ENCODE measurements at places on chromosomes 7 and 10. TPM values are rescaled to one million over a fixed set of nuclear protein-coding genes. Genes with fewer than 3 reads are reported as not detected.

The VWC2 gene
- total RNA-seq: not detected

DNA sequence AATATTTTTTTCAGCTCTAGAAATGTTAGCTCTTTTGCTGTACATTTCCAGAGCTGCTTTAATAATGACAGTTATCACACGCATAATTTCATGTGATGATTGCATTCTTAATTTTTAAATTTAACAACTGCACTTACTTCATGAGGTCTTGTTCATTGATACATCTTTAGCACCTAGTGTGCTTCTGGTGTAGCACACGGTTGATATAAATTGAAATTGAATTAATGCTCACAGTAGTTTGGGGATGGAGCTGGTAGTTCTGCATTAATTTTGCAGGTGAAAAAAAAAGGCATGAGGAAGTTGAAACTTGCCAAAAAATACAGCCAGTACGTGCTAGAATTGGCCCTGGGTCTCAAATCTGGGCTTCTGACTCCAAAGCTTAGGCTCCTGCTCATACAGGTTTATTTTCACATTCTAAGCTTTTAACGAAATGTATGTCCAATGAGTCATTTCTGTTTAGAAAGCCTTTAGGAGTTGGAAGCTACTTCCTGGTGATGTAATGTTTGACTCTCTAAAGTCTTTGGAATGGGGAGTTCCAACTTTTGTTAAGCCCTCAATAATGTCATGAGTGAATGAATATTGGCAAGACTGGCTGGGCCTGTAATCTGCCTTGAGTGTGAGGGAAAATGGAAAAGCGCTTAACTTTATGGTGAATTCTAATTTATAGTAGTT, 62.5 kb downstream of the DAGLB start:
- H3K4me3 ChIP-seq: no peak overlapping the region
- no peak for DNase-seq
- no peaks in the 10 kb centered on the region for H3K27me3 ChIP-seq
- no peak overlapping the region for H3K27ac ChIP-seq
- H3K36me3 ChIP-seq: peaks cover 42% of the 10 kb centered on the region
- H3K4me1 ChIP-seq: peaks cover 41% of the 10 kb centered on the region

DNA sequence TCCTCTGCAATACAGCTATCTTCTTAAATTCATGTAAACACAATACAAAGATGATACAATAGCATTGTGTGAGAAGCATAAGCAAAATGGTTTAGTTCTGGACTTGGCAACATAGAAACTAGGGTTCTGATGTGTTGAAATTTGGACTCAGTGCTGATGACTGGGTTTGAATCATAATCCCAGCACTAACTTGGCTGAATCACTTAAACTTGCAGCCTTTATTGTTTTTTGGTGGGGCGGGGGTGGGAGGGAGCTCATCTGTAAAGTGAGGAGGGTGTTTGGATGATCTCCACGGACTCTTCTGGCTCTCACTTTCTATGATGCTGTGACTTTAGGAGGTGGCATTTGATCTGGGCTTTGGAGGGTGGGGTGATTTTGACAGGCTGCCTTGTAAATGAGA, 158.2 kb downstream of the WNT2 start:
- H3K27ac ChIP-seq: no peak overlapping the region
- no peak for DNase-seq
- no peaks in the 10 kb centered on the region for H3K36me3 ChIP-seq
- no peaks in the 10 kb centered on the region for H3K27me3 ChIP-seq
- H3K4me1 ChIP-seq: no peaks in the 10 kb centered on the region

The SLC39A12 gene
- not detected for total RNA-seq

DNA sequence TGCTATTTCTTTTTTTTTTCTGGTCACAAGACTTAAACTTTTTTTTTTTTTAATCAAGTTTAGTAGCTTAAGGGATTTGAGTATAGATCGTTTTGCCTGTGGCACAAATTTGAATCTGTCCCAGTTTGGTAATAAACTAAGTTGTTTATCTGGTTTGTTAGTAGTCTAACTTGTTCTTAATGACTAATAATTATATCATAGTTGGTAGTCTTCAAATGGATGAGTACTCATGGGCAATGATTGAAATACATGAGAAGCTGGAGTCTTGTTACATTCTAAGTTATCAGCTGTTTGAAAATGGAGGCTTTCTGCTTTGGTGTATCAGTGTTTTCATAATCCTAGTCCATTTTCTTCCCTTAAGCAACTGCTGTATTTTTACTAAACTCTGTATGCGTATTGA, 12.3 kb downstream of the BTAF1 start:
- no peaks in the 10 kb centered on the region for H3K27me3 ChIP-seq
- no peak for DNase-seq
- no peak overlapping the region for H3K27ac ChIP-seq
- H3K4me1 ChIP-seq: peaks cover 31% of the 10 kb centered on the region
- no peak overlapping the region for H3K4me3 ChIP-seq
- peaks cover 62% of the 10 kb centered on the region for H3K36me3 ChIP-seq

GRCh38 chr7:84744385-84744784, 442.5 kb downstream of the SEMA3D start:
- no peak overlapping the region for H3K4me3 ChIP-seq
- no peak for DNase-seq
- H3K27ac ChIP-seq: no peak overlapping the region
- peaks cover 4% of the 10 kb centered on the region for H3K4me1 ChIP-seq
- H3K36me3 ChIP-seq: no peaks in the 10 kb centered on the region
- peaks cover 2% of the 10 kb centered on the region for H3K27me3 ChIP-seq

DNA sequence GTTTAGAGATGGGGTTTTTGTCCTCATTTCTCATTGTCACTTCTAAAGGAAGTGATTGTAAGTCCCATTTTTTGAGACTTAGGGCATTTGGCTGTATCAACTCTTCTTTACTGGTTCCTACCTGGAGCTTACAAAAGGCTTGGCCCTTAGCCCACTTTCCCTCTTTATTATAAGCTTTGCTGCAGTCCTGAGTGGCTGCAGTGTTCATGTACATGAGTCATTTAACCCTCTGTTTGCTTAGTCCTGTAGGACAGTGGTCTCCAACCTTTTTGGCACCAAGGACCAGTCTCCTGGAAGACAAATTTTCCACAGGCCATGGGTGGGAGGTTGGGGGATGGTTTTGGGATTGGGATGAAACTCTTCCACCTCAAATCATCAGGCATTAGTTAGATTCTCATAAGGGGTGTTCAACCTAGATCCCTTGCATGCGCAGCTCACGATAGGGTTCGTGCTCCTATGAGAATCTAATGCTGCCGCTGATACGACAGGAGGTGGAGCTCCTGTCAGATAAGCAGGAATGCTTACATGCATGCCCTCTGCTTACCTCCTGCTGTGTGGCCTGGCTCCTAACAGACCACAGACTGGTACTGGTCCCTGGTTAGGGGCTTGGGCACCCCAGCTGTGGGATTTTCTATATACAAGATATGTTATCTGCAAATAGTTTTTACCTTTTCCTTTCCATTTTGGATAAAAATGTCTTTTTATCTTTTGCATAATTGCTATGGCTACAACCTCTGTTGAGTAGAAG, 99.7 kb downstream of the CCSER2 start:
- no peaks in the 10 kb centered on the region for H3K27me3 ChIP-seq
- H3K4me3 ChIP-seq: no peak overlapping the region
- peaks cover 24% of the 10 kb centered on the region for H3K36me3 ChIP-seq
- DNase-seq: no peak
- H3K27ac ChIP-seq: no peak overlapping the region

DNA sequence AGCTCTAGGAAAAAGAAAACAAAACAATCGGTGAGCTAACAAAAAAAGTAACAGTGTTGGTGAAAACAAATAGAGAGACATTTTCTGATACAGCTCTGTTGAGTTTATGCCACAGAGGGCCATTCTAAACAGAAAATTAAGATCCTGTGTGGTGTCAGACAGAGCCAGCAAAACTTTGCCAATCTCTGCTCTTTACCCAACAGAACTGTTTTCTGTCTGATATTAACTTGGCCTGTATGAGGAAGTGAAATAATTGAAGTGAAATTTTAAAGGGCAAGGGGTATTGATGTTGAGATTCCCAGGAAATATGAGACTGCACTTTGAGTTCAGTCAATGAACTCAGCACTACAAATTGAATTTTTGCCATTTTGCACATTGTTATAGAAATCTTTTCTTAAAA, 101.0 kb downstream of the AOAH start:
- H3K4me1 ChIP-seq: peaks cover 10% of the 10 kb centered on the region
- no peak overlapping the region for H3K4me3 ChIP-seq
- DNase-seq: no peak
- peaks cover 61% of the 10 kb centered on the region for H3K36me3 ChIP-seq

DNA sequence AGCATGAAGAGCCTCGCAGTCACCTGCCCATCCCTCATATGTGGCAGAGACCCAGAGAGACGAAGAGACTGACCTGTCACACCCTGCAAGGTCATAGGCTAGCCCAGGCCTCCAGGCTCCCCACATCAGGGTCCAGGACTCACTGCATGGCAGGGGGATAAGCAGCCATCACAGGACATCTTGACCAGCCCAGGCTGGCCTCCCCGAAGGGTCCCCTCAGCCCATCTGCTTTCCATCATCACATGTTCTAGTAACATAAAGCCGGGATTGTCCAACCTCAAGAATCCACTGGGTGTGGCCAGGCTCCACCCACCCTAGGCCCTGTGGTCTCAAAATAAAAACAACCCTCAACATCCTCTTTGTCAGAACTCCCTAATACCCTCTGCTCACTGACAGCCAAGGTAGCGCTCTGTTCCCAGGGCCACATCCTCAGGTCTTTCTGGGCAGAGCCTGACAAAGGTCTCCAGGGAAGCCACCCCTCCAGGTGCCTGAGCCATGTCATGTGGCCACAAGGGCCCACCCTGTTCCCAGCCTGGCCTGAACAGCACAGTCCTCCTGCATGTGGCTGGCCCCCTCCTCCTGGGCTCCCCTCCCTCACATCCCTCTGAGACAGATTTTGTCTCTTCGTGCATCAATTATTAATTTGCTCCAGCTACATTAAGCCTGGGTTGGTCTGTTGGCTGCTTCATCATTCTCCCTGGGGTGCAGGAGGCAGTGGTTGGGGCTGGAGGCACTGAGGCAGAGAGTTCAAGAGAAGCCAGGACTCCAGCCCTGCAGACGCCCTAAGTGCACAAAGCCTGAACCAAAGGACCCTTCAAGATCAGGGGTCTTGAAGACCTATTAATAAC, 131.8 kb upstream of the UNC5B start:
- no peak for DNase-seq
- H3K27me3 ChIP-seq: no peaks in the 10 kb centered on the region
- H3K4me1 ChIP-seq: no peaks in the 10 kb centered on the region

GRCh38 chr10:70540089-70540788, 61.7 kb downstream of the PALD1 start:
- no peak overlapping the region for H3K4me3 ChIP-seq
- H3K27me3 ChIP-seq: no peaks in the 10 kb centered on the region
- no peaks in the 10 kb centered on the region for H3K4me1 ChIP-seq
- H3K36me3 ChIP-seq: no peaks in the 10 kb centered on the region
- no peak overlapping the region for H3K27ac ChIP-seq

GRCh38 chr7:6495597-6496262, 48.0 kb upstream of the DAGLB start:
- no peaks in the 10 kb centered on the region for H3K36me3 ChIP-seq
- peaks cover 3% of the 10 kb centered on the region for H3K27me3 ChIP-seq
- no peak for DNase-seq
- no peaks in the 10 kb centered on the region for H3K4me1 ChIP-seq

All from activated T-helper 2 cell treated with anti-CD3 and anti-CD28 coated beads, Interferon-gamma antibody, Interleukin-2, Interleukin-4, amounts not matched to agents 10 μg/mL and 5 μg/mL and 100 μg/mL, durations not matched to agents 14 hours and 24 hours and 36 hours (primary cell).